Stimulated activated CD8-positive, alpha-beta memory T cell treated with anti-CD3 and anti-CD28 coated beads, Interleukin-15, amount 100 ng/mL, for 24 hours (primary cell): ENCODE measurements at places on chromosomes 13 and 19.

DNA sequence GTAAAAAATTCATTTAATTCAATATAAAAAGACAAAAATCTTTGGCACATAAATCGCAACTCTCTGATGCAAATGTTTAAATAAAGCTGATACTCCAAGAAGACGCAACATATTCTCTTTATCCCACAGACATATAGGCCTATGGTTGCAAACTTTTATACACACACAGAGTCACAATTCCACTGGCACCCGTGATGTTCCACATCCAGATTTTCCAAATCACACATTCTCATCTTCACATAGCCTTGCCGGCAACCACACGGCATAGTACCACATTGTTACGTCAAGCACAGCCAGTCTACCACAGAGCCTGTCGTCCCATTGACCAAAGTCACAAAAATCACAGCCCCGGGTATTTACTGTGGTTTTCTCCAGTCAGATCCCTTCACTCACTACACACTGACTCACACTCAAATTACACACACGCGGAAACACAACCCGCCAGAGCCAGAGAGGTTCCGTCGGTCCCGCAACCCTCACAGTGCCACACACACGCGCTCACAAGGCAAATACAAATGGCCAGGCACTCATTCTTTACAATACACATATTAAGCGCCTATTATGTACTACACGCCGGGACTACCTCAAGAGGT, 546 bp upstream of the ZNF546 start:
- no peak for DNase-seq

DNA sequence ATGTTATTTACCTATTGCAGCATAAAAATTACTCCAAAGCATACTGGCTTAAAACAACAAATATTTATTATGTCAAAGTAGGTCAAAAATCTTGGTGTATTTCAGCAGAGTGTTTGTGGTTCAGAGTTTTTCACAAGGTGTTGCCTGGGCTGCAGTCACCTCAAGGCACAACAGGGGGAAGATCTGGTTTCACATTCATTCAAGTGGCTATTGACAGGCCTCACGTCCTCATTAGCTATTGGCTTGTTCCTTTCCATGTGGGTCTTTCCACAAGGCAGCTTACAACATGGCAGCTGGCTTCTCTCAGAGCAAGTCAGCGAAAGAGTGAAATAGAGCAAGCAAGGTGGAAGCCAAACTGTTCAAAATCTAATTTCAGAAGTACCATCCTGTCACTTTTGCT, 602.9 kb downstream of the OLFM4 start:
- no peak for DNase-seq

GRCh38 chr19:46471116-46471733, at the start of gene PNMA8A:
Gene PNMA8A (minus strand): TSS chr19:46471563. CDS start chr19:46471035, 528 bp downstream.
- DNase-seq = no peak

GRCh38 chr13:42211704-42212464, 60.1 kb upstream of the AKAP11 start:
- DNase-seq = no peak

- DNase-seq = no peak
Measured at GRCh38 chr13:83730674-83731073, 151.6 kb downstream of the SLITRK1 start.

DNA sequence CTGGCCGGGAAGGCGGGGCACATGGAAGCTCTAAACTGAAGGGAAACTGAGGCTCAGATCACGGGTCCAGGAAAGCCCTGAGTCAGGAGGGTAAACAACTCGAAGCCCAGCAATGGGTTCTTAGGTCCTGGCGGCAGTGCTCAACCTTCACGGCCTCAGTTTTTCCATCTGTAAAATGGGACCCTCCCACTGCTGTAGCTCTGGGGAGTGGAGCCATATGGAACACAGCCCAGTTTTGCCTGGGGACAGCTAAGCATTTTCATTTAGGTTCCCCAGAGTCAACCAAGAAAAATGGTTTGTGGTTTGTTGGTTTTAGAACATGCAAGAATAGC, 30.4 kb downstream of the CEBPG start:
- DNase-seq = no peak

DNA sequence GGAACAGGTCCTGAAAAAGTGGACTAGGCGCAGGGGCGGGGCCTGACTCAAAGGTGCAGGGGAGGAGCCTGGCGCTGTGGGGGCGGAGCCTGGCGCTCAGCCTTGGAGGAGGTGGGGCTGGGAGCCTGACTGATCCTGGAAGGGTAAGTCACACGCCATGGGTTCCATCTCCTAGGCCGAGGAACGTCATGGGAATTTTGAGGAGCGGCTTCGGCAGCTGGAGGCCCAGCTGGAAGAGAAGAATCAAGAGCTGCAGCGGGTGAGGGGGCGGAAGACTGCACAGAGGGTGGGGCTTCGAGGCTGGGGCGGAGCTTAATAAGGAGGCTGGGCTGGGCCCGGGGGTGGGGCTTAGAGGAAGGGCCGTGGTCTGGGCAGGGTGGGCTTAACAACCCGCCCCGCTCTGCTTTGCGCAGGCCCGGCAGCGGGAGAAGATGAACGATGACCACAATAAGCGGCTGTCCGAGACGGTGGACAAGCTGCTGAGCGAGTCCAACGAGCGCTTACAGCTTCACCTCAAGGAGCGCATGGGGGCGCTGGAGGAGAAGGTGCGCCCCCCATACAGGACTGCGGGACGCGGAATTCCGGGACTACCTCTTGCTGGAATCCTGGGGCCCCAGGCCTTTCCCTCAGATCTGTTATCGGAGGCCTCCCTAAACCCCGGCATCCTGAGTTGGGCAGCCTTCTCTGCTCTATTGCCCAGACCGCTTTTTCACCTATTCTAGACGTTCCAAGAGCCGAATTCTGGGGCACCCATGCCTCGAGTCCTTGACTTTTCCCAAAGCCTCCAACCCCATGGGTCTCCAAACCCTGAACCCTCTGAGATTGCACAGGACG, 14.5 kb downstream of the PPFIA3 start:
- DNase-seq = no peak

- DNase-seq = no peak
Measured at GRCh38 chr13:113196970-113197737, 11.3 kb downstream of the PCID2 start.

DNA sequence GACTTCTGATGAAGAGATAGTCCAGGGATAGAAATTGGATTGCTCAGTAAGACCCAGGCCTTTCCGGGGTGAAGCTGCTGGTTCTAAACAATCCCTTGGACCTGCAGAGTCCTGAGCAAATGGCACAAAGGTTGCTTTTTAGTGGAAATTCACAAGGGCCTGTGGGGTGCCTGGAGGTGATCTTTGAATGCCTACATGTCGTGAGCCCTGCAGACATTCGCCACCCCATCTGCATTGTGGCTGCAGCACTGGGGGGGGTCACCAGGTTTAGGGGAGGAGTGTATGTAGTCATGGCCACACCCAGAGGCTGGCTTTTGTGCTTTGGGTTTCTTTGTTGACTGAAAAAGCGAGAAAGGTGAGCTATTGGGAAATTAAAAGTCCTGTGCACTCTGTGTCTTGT, 41.4 kb downstream of the SLC7A9 start:
- no peak for DNase-seq

GRCh38 chr13:71516521-71516920, 350.5 kb downstream of the DACH1 start:
- no peak for DNase-seq
